CD4-positive, alpha-beta T cell (primary cell): ENCODE measurements at places on chromosomes 16 and 17. TPM values are rescaled to one million over a fixed set of nuclear protein-coding genes. Genes with fewer than 3 reads are reported as not detected.
A peak's percentile ranks its signal among the peaks of the same experiment; 100 is the strongest.

- no peak overlapping the region for H3K27ac ChIP-seq
- H3K4me3 ChIP-seq = no peak overlapping the region
- H3K4me1 ChIP-seq = no peaks in the 10 kb centered on the region
- H3K36me3 ChIP-seq = no peaks in the 10 kb centered on the region
- no peaks in the 10 kb centered on the region for H3K27me3 ChIP-seq
Measured at GRCh38 chr17:62800585-62800984, 7.5 kb downstream of the MARCHF10 start.

GRCh38 chr17:80769936-80770625 is 221.6 kb upstream of the CHMP6 start:
- H3K4me1 ChIP-seq = peaks cover 52% of the 10 kb centered on the region
- H3K27me3 ChIP-seq = no peaks in the 10 kb centered on the region
- DNase-seq = no peak

GRCh38 chr16:20084624-20085226 is 11.0 kb upstream of the GPR139 start:
- no peaks in the 10 kb centered on the region for H3K4me1 ChIP-seq
- no peaks in the 10 kb centered on the region for H3K27me3 ChIP-seq
- H3K27ac ChIP-seq = no peak overlapping the region
- no peak overlapping the region for H3K4me3 ChIP-seq
- no peaks in the 10 kb centered on the region for H3K36me3 ChIP-seq

DNA sequence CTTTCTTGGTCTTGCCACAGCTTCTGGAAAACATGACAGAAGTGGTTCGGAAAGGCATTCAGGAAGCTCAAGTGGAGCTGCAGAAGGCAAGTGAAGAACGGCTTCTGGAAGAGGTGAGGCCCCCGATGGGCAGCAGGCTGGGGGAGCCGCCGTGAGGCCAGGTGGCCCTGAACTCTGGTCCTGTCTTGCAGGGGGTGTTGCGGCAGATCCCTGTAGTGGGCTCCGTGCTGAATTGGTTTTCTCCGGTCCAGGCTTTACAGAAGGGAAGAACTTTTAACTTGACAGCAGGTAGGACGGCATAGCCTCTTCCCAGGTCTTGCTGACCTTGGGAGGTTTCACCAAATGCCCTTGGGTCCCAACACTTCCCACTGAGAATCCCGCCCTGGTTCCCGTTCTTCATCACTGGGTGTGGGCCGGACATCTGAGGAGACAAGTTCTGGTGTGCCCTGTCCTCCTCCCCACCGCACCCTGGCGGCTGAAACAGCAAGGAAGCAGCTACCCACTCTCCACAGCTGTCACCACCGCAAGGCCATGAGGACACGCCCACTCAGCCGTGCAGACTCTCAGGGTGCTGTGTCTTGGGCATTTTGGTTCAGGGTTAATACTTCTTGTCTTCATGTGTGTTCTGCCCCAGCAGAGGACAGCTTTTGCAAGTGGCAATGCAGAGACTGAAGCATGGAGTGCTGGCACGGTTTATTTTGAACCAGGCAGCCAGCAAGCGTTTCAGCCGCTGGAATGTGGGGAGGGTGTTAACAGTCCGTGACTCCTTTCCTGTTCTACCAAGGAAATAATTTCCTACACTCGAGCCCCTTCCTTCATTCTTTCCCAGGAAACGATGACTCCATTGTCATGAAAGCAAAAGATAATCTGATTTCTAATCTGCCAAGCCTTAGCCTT is 21.4 kb downstream of the NTAN1 start:
- no peaks in the 10 kb centered on the region for H3K27me3 ChIP-seq
- H3K27ac ChIP-seq = peak overlapping the region; percentile 1

DNA sequence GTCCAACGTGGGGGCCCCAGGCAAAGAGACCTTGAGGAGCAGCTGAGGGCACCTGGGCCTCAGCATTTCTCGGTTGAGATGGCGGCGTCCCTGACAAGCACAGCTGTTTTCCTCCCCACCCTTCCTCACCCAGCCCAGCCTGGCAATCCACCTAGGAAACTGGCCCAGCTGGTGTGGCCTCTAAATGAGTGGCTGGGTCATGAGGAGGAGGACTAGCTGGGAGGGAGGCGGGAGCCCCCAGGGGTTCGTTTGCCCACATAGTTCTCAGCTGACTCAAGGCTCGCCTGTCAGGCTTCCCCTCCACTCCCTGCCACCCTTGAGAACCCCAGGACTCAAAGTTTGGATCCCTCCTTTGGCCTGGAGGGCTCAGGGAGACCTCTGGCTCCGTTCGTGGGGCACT is 5.9 kb downstream of the RNF222 start:
- no peaks in the 10 kb centered on the region for H3K36me3 ChIP-seq
- peaks cover 2% of the 10 kb centered on the region for H3K27me3 ChIP-seq
- DNase-seq = no peak
- peaks cover 17% of the 10 kb centered on the region for H3K4me1 ChIP-seq

- H3K27ac ChIP-seq = no peak within 1 kb of the TSS
- DNase-seq = no peak
- H3K36me3 ChIP-seq = no peaks in the 10 kb centered on the region
- no peak within 1 kb of the TSS for H3K4me3 ChIP-seq
- peaks cover 10% of the 10 kb centered on the region for H3K4me1 ChIP-seq
- peaks cover 34% of the 10 kb centered on the region for H3K27me3 ChIP-seq
Measured at GRCh38 chr17:35752945-35753764, at the start of gene GAS2L2. Gene GAS2L2 (minus strand): TSS chr17:35753239. CDS start chr17:35752850, 389 bp downstream.

DNA sequence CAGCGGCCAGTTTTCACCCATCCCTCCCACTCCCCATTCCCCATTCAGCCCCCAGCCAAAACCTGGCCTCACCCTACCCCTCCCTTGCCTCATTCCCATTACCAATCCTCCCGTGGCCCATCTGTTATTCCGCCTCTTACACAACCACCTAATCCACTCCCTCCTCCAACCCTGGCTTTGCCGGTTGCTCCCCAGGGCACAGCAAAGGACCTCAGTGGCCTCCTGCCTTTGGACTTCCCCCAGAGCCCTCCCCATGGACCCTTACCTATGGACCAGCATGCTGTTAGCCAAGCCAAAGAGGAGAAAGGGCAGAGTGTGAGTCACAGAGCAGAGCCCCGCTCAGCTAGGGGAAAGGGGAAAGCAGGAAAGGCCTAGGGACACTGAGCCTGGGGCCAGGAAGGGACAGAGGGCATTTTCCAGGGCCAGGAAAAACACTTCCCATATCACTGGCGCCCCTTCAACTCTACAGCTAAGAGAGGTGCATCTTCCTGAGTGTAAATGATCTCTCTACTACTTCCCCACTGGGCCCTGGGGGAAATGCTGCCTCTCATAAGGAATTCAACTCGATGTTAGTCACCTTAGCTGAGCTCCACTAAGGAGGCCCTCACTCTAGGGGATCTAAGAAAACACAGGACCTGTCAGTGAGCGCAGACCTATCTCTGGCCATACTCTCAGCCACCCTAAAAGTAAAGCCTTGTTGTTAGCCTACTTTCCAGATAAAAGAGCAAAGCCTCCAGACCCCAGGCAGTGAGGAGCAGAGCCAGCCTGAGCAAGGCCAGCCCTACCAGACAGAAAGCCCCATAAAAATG is 10.6 kb downstream of the PEMT start:
- no peaks in the 10 kb centered on the region for H3K4me1 ChIP-seq
- H3K4me3 ChIP-seq = no peak overlapping the region
- DNase-seq = no peak

DNA sequence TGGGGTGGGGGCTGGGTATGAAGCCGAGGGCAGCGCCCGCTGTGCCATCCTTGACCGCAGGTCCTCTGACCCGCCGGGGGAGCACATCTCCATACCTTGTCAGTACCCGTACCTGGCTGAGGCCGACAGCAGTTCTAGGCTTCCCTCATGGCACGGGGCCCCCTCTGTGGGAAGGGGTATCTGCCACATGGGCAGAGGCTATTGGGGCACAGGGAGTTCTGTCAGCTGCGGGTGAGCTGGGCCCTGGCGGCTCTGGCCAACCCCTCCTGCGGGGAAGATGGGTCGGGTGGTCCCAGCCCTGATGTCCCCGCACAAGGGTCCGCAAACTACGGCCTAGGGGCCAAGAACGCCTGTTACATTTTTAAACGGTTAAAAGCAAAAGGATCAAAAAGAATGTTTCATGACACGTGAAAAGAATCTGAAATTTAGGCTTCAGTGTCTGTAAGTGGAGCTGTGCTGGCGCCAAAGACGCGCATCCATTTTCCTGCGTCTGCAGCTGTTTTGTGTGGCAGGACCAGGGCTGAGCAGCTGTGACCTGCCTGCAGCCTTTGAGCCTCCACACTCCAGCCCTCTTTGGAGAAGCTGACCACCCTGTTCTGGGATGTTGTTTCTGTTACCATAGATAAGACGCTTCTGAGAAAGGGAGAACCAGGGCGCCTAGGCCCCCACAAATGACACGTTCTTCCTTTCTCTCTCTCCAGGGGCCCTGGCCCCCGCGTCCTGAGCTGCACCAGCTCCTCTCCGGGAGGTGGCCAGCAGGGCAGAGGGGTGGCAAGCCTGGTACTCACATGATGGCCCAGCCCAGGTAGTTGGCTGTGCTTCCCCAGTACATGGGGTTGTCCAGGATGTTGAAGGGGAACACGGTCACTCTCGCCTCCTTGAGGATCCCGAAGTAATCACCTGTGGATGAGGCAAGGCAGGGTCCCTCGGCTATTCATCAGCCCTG is 12.7 kb upstream of the RASD1 start:
- no peak overlapping the region for H3K27ac ChIP-seq
- H3K36me3 ChIP-seq = no peaks in the 10 kb centered on the region
- H3K4me1 ChIP-seq = peaks cover 5% of the 10 kb centered on the region
- H3K27me3 ChIP-seq = no peaks in the 10 kb centered on the region
- no peak overlapping the region for H3K4me3 ChIP-seq

DNA sequence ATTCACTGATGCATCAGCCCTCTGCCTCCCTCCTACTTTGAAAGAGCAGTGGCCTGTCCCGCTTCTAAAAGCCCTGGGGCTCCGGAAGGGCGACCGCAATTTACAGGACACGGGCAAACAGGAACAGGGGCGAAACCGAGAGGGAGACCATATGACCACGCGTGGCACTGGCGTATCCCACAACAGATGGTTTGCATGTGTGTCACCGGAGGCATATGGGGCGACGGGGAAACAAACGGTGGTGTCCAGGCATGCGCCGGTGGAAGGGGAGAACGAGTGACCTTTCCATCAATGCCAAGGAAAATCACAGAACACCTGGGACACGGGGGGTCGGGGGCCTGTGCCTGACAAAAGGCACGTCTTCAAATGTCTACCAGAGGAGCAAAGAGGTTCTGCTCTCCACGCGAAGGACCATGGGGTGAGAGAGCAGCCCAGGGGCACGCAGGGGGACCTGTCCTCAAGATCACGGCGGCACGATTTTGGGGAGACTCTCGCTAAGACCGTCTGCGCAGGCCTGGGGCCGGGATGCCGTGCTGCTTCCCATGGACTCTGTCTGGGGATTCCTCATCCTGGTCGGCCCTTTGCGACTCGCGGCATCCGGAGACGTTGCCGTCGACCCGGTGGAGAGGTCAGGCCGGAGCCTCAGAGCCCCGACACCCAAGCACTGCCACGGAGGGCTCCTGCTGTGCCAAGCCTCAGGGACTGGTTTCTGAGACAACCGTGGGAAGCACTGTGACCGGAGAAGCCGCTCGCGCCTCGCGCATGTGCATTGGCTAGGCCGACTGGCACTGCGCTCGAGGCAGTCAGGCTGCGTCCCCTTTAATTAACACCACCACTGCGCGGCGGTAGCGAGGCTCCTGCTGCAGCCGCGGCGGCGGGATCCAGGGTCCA is 12.8 kb upstream of the KCNJ18 start:
- H3K27me3 ChIP-seq = no peaks in the 10 kb centered on the region
- H3K27ac ChIP-seq = no peak overlapping the region
- H3K4me3 ChIP-seq = no peak overlapping the region
- no peaks in the 10 kb centered on the region for H3K36me3 ChIP-seq
- no peaks in the 10 kb centered on the region for H3K4me1 ChIP-seq

- DNase-seq = no peak
- H3K27ac ChIP-seq = no peak overlapping the region
- peaks cover 11% of the 10 kb centered on the region for H3K27me3 ChIP-seq
Measured at GRCh38 chr17:74569020-74570003, 2.0 kb upstream of the CD300H start.

DNA sequence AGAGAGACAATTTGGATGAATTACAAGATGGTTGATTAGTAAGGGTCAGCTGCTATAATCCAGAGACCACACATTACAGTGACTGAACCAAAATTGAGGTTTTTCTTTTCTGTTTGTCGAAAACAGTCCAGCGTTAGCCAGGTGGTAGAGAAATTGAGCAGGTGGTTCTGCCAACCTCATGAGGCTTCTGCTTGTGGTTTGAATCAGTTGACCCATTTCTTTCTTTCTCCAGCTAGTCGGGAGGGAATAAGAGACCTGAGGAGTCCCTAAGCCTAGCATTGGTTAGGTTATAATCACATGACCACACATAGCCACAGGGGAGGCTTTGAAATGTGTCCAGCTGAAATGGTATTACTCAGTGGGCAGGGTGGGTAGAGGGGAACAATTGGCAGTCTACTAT is 504.6 kb downstream of the HS3ST4 start:
- no peaks in the 10 kb centered on the region for H3K36me3 ChIP-seq
- H3K27ac ChIP-seq = no peak overlapping the region
- DNase-seq = no peak
- no peaks in the 10 kb centered on the region for H3K27me3 ChIP-seq

DNA sequence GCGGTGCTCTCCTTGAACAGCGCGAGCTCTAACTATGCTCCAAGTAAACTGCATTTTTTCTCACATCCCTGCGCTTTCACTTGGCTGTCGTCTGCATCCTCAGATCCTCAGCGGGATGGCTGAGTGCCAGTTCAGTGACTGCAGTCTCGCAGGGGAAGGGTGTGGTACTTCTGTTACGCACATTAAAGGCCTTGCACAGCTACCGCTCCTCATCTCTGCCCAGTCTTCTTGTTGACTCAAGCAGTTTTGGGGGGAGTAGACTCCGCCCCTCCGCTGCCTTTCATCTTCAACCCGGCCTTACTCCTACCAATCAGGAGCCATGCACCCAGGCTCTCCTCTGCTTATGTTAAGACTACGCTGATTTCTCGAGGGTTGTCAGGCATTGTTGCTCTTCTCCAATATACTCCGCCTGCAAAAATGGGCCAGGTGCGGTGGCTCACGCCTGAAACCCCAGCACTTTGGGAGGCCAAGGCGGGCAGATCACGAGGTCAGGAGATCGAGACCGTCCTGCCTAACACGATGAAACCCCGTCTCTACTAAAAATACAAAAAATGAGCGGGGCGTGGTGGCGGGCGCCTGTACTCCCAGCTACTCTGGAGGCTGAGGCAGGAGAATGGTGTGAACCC is 10.0 kb downstream of the ATP5PD start:
- peaks cover 33% of the 10 kb centered on the region for H3K36me3 ChIP-seq
- peak overlapping the region; percentile 27 for H3K4me3 ChIP-seq
- H3K27ac ChIP-seq = peak overlapping the region; percentile 57
- peaks cover 56% of the 10 kb centered on the region for H3K4me1 ChIP-seq
- H3K27me3 ChIP-seq = no peaks in the 10 kb centered on the region

GRCh38 chr16:79573884-79574283 is 26.7 kb downstream of the MAF start:
- H3K4me3 ChIP-seq = no peak overlapping the region
- DNase-seq = no peak
- no peaks in the 10 kb centered on the region for H3K27me3 ChIP-seq
- H3K36me3 ChIP-seq = no peaks in the 10 kb centered on the region

GRCh38 chr17:77886387-77886728 is 72.1 kb upstream of the TNRC6C start:
- H3K36me3 ChIP-seq = no peaks in the 10 kb centered on the region
- H3K27ac ChIP-seq = no peak overlapping the region
- H3K4me1 ChIP-seq = peaks cover 67% of the 10 kb centered on the region
- no peak for DNase-seq

GRCh38 chr16:2910441-2910969 is 1.2 kb upstream of the FLYWCH1 start:
- H3K27me3 ChIP-seq = no peaks in the 10 kb centered on the region
- H3K4me3 ChIP-seq = no peak overlapping the region
- no peak overlapping the region for H3K27ac ChIP-seq
- DNase-seq = no peak
- H3K4me1 ChIP-seq = peaks cover 33% of the 10 kb centered on the region

Gene DOC2A
- 0.14 TPM for total RNA-seq

Gene SLC12A3
- total RNA-seq = not detected

Gene ZG16
- total RNA-seq = not detected

Gene TBC1D3B
- 1.6 TPM for total RNA-seq

Gene CACNA1H
- total RNA-seq = 5.7 TPM

Gene SCARF1
- total RNA-seq = 0.45 TPM
